ENCODE measurements at places on chromosomes 16 and 17.
A peak's percentile ranks its signal among the peaks of the same experiment; 100 is the strongest.

- no peak for DNase-seq
These were observed 8.3 kb downstream of the SOCS3 start for GRCh38 chr17:78351449-78352006.

DNA sequence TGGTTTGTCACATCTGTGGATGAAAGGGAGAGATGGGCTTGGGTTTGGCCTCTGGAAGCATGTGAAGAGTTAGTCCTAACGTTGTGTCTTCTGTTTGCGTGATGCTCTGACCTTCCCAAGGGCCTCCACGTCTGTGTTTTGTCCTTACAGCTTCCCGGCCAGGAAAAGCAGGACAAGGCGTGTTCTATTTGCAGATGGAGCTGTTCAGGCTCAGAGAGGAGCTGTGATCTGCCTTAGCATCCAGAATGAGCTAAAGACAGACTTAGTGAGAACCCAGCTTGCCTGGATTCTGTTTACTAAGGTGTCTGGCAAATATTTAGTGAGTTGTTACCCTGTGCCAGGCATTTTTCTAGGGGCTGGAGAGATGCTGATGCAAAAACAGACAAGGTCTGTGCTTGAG, 282.1 kb downstream of the CBLN1 start:
- no peak for DNase-seq

DNA sequence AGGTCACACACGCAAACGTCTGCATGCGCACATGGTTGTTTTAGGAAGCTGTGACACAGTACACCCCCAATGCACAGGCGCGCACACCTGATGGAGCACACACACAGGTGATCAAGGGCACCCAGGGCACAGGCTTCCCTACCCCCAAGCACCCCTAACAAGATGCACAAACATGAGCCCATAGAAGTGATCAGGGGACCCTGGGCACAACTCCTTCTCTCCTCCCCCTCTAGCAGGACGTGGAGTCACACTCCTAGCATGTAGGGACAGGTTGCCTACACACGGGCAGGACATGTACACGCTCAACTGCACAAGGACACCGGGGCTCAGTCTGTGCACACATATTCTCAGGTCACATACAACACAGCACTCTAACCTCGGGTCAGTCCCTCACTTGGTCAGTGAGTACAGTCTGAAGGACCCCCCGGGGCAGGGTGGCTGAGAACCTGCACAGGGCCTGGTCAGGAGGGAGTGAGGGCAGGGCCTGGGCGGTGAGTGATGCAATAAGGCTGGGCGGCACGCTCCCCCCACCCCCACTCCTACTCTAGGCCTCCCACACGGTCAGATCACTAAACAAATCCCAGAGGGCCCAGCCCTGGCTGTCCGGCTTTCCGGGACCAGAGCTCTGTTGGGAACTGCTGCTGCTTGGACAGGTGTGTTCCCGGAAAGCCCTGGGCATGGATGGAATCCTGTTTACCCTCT, 751 bp upstream of the DOC2B start:
- DNase-seq, result no peak

GRCh38 chr17:7056386-7056785, 12.5 kb upstream of the SLC16A11 start:
- no peak for DNase-seq

- no peak for DNase-seq
These were observed 40.8 kb downstream of the YPEL2 start for GRCh38 chr17:59372138-59372751.

- no peak for DNase-seq
These were observed 27.0 kb upstream of the NXPH3 start for GRCh38 chr17:49548506-49549310.

DNA sequence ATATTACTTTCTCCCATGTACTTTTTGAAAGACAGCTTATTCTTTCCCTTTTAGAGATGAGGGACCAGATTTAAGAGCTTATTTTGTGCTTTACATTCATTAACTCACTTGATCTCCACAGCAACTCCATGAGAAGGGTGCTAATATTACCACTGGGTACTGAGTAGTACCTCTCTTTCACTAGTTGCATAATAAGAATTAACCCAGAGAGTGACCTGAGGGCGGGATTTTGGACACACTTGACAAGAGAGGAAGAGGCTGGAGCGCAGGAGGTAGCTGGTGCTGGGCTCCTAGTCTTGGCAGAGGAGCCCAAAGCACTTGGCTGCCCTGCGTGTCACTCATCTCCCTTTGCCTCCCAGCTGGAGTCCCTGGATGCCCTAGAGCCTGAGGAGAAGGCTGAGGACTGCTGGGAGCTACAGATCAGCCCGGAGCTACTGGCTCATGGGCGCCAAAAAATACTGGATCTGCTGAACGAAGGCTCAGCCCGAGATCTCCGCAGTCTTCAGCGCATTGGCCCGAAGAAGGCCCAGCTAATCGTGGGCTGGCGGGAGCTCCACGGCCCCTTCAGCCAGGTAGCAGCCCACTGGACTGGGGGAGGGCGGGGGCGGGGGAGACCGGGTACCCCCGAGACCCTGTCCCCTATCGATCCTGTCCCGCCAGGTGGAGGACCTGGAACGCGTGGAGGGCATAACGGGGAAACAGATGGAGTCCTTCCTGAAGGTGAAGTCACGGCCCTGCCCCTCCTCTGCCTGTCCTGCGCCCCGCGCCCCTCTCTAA, 1.7 kb upstream of the MAZ start:
- no peak for DNase-seq

DNA sequence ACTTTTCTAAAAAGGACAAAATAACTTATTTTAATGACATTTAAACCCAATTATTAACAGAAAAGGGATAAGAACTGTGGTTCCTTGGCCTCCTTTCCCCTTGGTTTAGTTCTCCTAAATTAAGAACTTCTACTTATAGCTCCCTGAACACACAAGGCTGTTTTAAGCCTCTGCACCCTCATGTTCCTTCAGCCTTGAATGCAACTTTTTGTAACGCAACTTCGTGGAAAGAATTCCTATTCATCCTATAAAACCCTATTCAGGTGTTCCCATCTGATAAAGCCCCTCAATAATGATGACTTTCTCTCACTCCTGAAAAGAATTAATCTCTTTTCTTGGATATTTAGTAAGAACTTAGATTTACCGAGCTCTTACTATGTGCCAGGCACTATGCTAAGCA, 6.3 kb downstream of the STAT3 start:
- no peak for DNase-seq

GRCh38 chr16:59067205-59067604, 333.1 kb upstream of the GOT2 start:
- DNase-seq, result no peak

DNA sequence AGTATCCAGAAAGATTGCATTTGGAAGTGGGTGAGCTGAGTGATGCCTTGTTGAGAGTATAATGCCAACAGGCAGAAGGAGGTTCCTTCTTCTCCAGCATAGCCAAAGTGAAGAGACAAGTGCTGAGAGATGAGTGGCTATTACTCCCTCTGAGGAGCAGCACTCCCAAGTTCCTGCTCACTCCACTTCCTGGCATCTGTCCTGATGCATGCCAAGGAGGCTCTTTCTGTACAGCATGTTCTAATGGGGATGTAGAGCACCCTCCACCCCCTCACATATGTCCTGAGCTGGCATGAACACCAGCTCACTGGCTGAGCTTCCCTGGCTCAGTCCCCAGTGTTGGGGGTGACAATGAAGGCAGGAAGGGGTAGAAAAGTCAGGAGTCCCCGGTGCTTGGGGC, 44.2 kb upstream of the DNAH9 start:
- no peak for DNase-seq

DNA sequence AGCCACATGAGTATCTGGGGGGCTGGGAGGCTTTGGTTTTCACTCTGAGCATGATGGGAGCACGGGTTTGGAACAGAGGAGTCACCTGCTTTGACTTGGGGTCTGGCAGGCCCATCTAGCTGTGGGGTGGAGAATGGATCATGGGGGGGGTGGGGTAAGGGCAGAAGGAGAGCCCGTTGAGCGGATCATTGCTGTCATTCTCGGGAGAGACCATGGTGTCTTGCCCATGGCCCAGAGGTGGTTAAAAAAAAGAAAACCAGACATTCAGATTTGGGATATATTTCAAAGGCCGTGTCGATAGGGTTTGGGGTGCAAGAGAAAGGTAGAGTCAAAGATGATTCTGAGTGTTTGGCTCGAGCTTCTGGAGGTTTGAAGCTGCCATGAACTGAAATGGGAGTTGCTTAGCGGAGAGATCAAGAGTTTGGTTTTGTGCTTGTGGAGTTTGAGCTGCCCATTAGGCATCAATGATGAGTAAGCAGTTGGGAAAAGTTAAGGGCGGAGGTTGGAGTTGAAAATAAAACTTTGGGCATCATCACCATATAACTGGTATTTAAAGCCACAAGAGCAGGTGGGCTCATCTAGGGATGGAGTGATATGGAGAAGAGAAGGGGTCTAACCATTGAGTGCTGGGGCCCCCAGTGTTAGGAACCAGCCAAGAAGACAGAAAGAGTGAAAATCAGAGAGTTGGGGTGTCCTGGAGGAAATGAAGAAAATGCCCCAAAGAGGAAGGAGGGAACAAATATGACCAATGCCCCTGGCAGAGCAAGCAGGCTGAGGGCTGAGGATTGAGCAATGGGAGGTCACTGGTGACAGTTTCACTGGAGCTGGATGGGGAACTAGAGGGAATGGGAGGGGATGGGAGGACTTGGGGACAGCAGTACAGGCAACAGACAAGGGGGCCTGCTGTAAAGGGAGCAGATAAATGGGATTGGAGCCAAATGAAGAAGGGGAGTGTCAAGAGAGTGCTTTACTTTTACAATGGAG, 1.9 kb downstream of the NOD2 start:
- DNase-seq, result no peak

DNA sequence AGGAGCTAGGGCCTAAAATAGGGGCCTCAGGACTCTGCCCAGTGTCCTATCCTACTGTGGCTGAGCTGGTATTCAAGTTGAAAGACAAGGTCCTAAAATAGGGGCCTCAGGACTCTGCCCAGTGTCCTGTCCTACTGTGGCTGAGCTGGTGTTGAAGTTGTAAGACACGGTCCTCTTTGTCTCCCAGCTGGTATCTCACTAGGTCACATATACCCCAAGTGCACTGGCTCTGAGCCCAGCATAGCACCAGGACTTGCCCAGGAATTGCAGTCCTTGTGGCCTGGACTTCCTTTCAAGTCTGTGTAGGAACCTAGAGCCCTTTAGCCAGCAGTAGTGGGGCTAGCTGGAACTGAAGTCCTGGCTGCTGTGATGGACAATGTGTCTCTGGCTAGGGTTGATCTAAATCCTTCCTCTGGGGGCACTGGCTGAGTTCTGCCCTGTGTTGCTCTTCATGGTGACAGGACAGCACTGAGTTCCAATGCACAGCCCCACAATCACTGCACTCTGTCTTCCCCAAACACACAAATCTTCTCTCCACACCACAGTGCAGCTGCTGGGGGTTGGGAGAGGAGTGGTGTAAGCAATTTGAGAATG, 260.5 kb downstream of the HAPSTR1 start:
- DNase-seq, result no peak

DNA sequence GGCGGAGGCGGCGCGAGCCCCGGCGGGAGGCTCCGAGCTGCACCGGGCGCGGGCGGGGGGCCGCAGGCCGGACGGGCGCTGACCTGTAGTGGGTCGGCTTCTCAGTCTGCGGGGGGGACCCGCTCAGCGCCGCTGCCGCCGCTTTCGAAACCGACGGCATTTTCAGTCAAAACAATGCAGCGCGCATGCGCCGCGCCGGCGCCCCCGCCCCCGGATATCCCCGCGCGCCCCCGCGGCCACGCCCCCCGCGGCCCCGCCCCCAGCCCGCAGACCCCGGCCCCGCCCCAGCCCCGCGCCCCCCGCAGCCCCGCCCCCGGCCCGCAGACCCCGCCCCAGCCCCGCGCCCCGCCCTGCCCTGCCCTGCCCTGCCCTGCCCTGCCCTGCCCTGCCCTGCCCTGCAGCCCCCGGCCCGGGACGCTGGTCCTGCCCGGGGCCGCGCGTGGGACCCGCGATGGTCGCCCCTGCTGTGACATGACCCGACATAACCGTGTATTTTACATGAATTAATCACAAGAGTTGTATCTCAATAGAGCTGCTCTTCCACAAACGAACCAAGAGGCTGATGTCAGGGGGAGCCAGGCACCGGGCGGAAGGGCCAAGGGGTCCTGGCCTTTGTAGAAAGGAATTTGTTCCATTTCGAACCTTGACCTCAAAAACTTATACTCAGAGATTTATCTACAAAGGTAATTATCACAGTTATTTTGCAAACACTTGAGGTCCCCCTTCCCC, at the start of gene UNKL:
TSS of gene UNKL (minus strand) at position 173 of the 729 bp plus-strand sequence. CDS start at position 160, 13 bp downstream.
- DNase-seq, result peak; percentile 64

GRCh38 chr17:50359005-50359699, 13.2 kb downstream of the XYLT2 start:
- no peak for DNase-seq

DNA sequence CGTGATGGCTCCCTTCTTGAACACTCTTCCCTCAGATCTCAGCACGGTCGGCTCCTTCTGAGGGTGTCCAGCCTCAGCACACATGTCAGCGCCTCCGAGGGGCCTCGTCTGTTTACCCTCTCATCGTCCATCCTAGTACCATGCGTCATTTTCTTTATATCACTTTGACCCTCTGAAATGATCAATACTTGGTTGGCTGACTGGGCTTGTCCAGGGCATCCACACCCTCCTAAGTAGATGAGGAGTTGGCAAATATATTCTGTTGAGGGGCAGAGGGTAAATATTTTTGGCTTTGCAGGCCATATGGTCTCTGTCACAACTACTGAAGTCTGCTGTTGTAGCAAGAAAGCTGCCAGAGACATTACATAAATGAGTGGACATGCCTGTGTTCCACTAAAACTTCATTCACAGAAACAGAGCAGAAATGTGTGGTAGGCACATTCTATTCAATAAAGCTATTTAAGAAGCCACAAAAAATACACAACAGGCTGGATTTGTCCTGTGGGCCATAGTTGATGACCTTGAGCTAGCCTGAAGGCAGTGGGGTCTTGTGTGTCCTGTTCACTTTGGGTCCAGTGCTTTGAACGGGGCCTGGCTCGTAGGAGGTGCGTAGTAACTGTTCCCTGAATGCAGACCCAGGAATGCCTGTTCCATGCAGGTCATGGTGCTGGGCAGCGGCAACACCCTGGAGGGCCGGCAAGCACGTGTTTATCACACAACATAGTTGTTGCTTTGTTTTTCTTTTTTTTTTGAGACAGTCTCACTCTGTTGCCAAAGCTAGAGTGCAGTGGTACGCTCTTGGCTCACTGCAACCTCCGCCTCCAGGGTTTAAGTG, 185.8 kb downstream of the SNX29 start:
- DNase-seq, result no peak

GRCh38 chr17:65801513-65801912, 240.1 kb upstream of the AXIN2 start:
- no peak for DNase-seq

Measured in neural crest cell (in vitro differentiated cells).